M059J (cell line): ENCODE measurements at places on chromosomes 11 and 22. TPM values are rescaled to one million over a fixed set of nuclear protein-coding genes. Genes with fewer than 3 reads are reported as not detected.

- DNase-seq, result no peak
These were observed 34.1 kb upstream of the WNT7B start for GRCh38 chr22:46010951-46011626.

Gene CHRNA10
- 0.86 and 0.94 TPM in 2 replicates for total RNA-seq

DNA sequence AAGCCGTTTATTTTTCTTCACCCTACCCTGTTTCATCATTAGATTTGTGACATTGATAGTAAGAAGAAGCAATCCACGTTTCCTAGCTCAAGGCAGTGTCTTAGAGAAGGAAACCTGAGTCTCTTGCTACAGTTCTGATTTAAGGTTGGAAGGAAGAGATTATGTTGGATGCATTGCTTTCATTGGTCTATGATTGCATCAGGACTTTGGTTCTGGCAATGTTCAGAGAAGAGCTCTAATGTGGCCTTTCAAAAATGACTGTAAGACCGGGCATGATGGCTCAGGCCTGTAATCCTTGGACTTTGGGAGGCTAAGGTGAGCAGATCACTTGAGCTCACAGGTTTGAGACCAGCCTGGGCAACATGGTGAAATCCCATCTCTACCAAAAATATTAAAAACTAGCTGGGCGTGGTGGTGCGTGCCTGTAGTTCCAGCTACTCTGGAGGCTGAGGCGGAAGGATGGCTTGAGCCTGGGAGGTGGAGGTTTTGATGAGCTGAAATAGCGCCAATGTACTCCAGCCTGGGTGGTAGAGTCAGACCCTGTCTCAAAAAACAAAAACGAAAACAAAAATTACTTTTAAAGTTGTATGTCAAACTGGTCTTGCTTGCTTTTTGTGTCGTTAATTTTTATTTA lies 4.1 kb downstream of the NUCB2 start:
- DNase-seq, result no peak

GRCh38 chr11:8829556-8829955 lies 81.4 kb upstream of the AKIP1 start:
- no peak for DNase-seq

- no peak for DNase-seq
These were observed 398.0 kb downstream of the TENM4 start for GRCh38 chr11:79042824-79043223.

Gene TEAD1
- 53.6 and 83.2 TPM in 2 replicates for total RNA-seq

GRCh38 chr11:34215806-34216453 lies 110.5 kb downstream of the NAT10 start:
- DNase-seq, result peak; percentile 42

Gene OR52A1
- total RNA-seq, result not detected in 2 replicates

GRCh38 chr11:130778705-130779104 lies 137.6 kb downstream of the SNX19 start:
- no peak for DNase-seq

DNA sequence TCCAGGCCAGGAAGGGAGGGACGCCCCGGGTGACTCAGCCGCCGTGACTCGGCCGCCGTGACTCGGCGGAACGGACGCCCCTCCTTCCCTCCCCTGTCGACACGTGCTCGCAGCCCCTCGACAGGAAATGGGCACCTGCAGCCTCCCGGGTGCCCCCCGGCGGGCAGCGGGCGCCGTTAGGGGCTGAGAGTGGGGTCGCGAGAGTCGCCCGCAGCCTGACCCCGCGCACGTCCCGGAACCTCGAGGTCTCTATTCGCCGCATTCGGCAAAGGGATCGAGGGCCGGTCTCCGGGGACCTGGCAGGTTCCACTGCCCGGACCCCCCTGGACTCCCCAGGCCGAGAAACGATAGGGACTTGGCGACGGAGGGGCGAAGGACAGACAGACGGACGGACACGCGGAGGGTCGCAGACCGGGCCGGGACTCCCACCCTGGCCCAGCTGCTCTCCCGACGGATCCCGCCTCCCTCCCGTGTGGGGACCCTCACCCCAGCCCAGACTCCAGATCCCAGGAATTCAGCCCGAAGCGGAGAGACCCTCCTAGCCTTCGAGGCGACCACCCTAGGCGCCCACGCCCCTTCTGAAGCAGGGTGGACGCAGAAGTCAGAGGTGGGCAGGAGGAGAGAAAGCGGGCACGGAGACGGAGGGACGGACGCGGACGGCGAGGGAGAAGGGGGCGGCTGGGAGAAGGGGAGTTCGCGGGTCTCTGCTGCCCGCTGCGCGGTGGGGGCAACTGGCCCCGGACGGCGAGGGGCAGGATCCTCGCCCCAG lies 648 bp downstream of the FOSL1 start:
- peak; percentile 86 for DNase-seq

DNA sequence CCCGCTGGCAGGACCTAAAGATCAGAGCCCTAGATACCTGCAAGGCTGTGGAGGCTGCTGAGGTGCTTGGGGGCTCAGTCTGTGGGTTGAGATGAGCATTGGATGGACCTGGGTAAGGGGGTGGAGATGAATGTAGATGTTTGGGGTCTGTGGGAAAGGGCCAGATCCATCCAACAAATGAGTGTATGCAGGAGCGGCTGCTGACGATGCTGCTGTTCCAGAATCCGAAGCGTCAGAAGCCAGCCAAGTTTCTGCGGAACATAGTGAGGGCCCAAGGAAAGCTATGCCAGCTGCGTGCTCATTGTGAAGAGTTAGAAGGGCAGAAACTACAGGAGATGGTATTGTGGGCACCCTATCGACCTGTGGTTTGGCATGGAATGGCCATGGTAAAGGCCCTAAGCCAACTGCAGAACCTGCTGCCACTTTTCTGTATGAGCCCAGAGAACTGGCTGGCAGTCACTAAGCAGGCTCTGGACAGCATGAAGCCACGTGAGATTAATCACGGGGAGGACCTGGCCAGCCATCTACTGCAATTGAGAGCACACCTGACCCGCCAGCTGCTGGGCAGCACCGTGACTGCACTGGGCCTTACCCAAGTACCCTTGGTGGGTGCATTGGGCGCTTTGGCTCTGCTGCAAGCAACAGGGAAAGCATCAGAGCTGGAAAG lies 36.6 kb downstream of the RRP8 start:
- peak; percentile 9 for DNase-seq

DNA sequence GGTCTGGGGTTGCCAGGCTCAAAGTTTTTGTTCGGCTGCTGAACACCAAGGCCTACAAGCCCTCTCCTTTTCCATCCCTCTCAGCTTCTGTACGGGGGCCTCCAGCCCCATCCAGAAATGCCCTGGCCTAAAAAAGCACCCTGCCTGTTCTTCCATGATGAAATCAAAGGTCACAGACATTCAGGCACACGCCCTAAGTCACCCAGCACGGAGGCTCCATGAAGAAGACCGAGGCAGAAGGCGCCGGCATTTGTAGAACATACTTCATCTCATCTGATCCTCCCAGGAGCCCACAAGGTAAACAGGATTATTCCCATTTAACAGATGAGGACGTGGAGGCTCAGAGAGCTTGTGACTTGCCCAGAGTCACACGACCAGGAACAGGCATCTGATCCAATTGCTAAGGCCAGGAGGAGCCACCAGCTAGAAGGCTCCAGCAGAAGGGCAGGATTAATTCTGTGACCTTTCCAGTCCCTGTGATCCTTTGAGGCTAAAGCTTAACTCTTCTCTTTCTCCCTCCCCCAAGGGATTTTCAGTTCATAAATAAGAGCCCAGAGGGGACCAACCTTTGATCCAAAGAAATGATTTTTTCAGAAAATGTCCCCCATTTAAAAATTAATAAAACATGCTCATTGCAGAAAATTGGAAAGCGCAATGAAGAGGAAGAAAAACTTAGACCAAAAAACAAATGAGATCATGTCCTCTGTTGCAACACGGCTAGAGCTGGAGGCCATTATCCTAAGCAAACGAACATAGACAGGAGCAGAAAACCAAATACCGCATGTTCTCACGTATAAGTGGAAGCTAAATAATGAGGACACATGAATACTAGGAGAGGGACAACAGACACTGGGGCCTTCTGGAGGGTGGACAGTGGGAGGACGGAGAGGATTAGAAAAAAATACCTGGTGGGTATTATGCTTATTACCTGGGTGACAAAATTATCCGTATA lies 38.7 kb downstream of the CYTH4 start:
- no peak for DNase-seq

- DNase-seq, result peak; percentile 43
These were observed 787.1 kb upstream of the API5 start for GRCh38 chr11:42524534-42525227.

DNA sequence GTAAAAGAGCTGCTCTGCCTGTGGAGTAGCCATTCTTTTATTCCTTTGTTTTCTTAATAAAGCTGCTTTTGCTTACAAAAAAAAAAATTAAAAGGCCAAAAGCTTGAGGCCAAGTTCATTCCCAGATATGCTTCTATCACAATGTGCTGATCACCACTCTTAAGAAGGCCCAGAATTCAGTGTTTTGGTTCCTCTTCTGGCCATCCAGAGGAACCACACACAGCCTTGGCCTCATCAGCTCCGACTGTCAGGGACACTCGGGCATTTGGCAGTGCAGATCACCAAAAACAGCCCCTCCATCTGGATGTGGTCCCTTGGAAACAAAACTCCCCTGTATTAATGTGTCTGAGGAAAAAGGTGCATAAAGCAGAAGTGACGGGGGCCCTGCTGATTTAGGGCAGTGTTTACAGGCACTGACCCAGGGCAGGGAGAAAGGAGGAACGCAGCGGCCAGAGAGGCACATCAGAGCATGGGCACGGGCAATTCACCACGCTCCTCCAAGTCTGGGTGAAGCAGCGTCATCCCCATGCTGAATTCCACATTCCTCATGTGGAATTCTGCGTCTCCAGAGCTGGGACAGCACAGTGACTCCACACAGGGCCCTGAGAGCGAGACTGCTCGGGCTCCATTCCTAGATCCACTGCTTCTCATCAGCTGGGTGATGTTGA lies 17.7 kb downstream of the POLDIP3 start:
- DNase-seq, result no peak

Gene RHBDD3
- total RNA-seq, result 17.7 and 33.1 TPM in 2 replicates

Gene OR52I2
- total RNA-seq, result not detected in 2 replicates

GRCh38 chr22:30754971-30755758 lies 60.5 kb downstream of the OSBP2 start:
- DNase-seq, result peak; percentile 67

DNA sequence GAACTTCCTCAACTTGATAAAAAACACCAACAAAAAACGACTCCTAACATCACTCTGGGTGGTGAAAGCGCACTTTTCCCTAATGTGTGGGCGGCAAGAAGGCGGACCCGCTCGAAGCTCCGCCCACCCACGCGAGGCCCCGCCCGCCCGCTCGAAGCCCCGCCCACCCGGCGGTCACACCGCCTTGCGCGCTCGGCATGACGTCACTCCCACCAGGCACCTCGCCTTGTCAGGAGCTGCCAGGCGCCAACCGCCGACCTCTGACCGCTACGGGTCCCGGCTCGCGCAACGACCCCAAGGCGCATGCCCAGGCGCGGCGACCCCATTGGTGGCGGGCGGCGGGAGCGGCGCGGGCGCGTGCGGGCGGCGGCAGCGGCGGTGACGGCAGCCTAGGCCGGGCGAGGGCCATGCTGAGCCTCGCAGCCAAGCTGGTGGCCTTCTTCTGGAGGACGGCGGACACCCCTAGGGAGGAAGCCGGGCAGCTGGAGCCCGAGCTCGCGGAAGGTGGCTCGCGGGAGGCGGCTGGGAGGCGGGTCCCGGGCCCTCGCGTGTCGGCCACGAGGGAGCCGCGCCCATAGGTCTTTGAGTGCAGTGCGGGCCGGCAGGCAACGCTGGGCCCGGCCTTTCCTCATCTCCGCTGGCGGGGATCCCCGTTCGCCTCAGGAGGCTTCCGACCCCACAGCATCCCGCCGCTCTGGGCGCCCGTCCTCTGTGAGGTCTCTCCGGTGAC lies at the start of gene MOV10L1:
Gene MOV10L1, plus strand, starts transcription at position 325 of the 730 bp plus-strand sequence. Its CDS starts 83 bp downstream, at position 408.
- no peak for DNase-seq

Gene C22orf23
- 0.05 and 0.22 TPM in 2 replicates for total RNA-seq

DNA sequence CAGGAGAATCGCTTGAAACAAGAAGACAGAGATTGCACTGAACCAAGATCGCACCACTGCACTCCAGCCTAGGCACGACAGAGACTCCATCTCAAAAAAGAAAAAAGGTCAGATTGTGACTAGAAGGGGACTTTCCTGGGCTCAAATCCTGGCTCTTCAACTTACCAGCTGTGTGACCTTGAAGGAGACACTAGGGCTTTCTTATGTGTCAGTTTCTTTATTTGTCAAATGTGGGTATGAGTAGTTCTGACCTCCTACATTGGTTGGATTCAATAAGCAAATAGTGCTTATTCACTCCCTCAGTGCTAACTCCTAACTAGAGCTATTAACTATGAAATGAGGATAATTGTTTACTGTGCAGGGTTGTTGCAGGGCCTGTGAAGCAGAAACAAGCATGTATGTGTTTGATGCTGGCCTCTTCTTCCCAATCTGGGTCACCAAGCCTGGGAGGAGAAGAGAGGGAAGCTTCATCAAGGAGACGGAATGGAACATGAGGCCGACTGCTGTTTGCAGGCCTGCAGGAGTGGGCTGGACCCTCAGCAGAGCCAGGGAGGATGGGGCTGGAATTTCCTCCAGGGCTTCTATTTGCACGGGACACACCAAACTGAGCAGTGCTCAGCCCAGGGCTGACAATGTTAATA lies 22.5 kb downstream of the RHOD start:
- DNase-seq, result no peak

GRCh38 chr11:75562836-75563484 lies 907 bp downstream of the SERPINH1 start:
- peak; percentile 80 for DNase-seq

GRCh38 chr11:116829525-116830183 lies at the start of gene APOC3:
Gene APOC3 (plus strand): TSS chr11:116829907. CDS start chr11:116830583, 676 bp downstream.
- DNase-seq, result peak; percentile 19

DNA sequence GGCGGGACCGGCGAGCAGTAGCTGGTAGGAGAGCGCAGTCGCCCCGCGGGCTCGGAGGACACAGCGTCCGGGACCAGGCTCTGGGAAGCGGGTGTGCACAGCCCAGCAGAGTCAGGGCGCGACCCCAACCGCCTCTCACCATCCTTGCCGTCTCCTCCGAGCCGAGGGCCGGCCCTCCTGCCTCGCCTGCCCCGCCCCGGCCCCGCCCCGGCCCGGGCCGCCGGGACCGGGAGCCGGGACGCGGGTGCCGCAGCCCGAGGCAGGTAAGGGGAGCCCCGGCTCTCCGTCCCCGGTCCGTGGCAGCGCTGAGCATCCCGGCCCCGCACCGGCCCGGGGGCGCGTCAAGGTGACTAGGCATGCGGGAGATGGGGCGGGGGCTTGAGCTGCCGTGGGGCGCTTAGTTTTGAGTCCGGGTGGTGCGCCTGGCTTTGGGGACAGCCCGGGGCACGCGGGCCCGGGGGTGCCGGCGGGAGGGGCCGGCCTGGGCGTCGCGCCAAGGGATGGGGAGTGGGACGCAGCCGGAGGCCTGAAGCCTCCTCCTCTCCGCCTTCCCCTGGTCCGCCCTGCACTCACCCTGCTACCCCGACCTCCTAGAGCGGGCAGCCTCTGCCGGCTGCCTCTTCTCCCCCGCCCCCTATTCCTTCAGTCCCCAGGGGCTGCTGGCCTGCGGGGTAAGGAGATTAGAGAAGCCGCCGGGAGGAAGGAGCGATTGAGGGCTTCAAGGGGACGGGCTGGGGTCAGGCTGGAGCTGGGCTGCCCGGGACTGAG lies at the start of gene ABCG4:
Gene ABCG4, plus strand, starts transcription at position 35 of the 768 bp plus-strand sequence. CDS start 914 bp downstream, outside the sequence.
- DNase-seq, result peak; percentile 12

- no peak for DNase-seq
These were observed 664 bp upstream of the LAMTOR1 start for GRCh38 chr11:72103754-72104167.

Gene FJX1
- 10.5 and 14.4 TPM in 2 replicates for total RNA-seq

Gene GAL3ST1
- not detected in 2 replicates for total RNA-seq

Gene C11orf65
- total RNA-seq, result 1.9 TPM in 1 of 2 replicates, not detected in the other
